ENCODE measurements at places on chromosomes 7 and 10. TPM values are rescaled to one million over a fixed set of nuclear protein-coding genes. Genes with fewer than 3 reads are reported as not detected.

GRCh38 chr7:131074043-131074442 is 253.6 kb upstream of the MKLN1 start:
- no peak for DNase-seq

GRCh38 chr10:98307916-98308541 is 40.0 kb upstream of the LOXL4 start:
- DNase-seq, result no peak

DNA sequence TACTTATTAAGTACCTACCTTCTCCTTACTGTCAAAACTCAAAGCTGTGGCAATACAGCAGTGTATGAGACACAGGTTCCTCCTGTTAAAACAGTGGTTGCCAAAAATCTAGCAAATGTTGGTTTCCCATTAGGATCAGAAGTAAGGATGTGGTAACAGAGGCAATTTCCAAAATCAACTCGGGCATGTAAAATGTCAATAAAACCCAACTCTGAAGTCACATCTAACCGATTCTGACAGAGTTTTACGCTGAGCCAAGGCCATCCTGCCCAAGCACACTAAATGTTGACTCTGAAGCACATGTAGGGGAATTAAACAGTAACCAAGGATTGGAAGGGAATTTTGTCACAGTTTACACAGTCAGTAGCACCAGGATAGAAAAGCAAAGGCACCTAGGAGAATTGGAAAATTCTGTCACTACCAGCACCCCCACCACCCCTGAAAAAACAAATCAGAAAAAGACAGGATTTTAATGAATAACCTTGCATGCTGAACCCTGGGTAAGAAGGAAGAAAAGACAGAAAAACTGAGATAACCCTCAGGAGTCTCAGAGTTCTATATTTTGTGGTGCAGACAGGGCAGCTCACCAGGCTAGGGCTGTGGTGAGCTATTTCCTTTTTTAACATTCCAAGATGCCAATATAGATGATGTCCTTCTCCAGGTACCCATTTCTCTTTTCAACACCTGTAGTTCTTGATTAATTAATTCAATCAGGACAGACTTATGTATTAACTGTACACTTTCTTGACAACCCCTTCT is 119.5 kb downstream of the DOCK4 start:
- DNase-seq, result no peak

GRCh38 chr10:14439451-14440259 is 108.9 kb upstream of the FRMD4A start:
- no peak for DNase-seq

- DNase-seq, result no peak
Observed at GRCh38 chr10:78864761-78865537, 203.8 kb upstream of the ZMIZ1 start.

DNA sequence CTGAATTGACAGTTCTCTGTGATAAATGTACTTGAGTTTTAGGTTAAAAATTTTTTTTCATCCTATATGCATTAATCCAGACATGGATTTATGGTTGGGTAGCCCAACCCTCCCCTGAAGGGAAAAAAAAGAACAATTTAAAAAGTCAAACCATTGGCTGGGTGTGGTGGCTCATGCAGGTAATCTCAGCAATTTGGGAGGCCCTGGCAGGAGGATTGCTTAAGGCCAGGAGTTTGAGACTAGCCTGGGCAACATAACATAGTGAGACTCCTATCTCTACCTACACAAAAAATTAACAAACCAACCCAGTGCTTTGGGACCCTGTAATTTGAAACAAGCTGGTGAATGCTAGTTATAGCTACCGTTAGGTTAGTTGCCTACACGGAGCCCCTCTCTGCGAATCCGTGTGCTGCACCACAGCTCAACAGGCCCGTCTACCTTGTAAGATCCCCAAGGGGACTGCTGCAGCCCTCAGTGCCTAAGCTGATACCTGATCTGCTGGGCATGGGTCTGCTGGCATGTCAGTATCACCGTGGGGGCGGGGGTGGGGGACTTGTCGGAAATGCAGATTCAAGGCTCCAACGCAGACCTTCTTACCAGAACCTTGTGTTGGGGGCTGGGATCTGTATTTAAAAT is 32.8 kb downstream of the TSPAN14 start:
- DNase-seq, result no peak

DNA sequence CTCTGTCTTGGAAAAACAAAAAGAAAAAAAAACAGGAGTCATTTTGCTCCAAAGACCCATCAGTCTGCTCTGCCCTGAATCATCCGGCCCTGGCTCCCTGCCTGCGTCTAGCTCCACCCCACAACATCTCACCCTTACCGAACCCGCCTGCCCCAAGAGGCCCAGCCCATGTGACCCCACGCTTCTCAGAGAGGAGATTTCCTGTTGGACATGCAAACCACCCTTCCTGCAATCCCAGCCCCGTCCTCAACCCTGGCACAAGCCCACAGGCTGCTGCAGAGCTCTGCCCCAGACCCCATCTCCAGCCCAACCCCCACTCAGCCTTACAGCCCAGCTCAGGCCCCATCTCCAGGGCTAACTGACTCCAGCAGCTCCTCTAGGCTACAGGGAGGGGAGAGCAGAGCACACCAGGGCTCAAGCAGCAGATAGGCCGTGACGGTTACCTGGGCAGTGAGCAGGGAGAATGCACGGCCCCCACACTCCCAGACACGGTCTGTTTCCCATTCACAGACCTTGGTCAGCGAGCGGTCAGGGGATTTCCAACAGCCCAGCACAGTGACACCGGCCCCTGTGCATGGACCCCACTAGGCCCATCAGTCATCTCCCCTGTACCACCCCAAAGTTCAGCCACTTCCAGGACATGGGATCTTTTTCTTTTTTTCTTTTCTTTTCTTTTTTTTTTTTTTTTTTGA is 69.9 kb upstream of the GTF2I start:
- DNase-seq, result peak; percentile 80

DNA sequence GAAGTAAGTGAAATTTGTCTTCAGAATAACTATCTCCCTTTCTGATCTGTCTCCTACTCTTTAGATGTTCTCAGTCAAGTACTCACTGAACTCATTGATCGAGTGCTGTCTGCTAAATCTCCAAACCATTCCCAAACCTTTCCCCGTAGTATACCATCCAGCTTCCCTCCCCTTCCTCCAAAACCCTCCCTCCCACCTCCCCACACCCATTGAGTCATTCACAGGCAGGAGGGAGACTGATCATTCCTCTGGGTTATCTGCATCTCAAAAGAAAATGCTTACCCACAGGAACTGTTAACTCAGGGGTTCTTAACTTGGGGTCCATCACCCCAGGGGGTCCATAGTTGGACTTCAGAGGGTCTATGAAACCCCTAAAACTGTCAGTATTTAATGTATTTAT is 37.4 kb downstream of the GOT1 start:
- no peak for DNase-seq

GRCh38 chr7:139674752-139675126 is 103.1 kb downstream of the HIPK2 start:
- no peak for DNase-seq

DNA sequence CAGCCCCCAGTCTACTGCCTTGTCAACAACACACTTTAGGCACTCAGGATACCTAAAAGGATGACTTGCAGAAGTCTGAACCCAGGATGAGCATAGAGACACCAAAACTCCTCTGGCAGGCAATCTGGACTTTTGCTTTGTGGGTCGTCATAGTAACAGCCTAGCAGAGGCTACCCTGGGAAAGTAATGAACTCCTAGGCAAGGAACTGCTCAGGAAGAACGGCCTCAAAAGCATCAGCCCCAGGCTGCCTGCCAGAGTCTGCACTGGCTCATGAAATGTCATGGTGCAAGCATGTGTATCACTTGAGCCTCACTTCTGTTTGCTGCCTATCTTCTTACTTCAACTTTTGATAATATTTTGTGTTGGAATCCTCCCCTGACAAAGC is 715.1 kb downstream of the GRID1 start:
- no peak for DNase-seq

GRCh38 chr10:101968940-101969321 is 87.0 kb downstream of the ARMH3 start:
- DNase-seq, result no peak

GRCh38 chr10:129023082-129023481 is 444.0 kb upstream of the MGMT start:
- DNase-seq, result no peak

DNA sequence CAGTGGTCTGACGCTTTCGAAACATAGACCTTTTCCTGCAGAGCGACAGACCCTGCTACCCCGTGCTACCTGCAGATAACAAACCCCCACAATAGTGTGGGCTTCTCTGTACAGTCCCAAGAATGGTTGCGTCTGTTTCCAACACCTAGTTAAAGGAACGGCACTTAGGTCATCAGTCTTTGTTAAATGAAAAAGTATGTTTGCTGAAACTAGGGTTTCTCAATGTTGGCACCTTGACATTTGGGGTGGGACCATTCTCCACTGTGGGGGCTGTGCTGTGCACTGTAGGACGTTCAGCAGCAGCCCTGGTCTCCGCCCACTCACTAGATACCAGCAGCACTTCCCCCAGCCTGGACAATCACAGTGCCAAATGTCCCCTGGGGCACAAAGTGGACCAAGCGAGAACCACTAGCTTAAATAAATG is 13.7 kb downstream of the TECTB start:
- no peak for DNase-seq

DNA sequence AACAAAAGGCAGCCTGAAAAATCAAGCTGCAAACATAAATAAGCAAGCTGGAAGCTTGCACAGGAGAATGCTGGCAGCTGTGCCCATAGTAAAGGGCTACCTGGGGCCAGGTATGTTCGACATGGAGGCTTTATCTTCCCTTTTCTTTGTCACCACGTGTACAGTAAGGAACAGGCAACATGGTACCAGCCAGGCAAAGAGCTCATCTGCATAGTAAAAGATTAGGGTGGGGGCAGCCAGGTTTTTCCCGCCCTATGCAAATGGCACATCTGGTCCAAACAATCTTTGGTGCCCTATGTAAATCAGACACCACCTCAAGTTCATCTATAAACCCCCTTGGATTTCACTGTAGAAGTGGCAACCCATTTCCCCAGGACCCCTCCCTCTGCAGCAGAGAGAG is 625.1 kb downstream of the TYW1 start:
- DNase-seq, result no peak

GRCh38 chr10:133030781-133031180 is 56.9 kb upstream of the ADGRA1 start:
- DNase-seq, result no peak

DNA sequence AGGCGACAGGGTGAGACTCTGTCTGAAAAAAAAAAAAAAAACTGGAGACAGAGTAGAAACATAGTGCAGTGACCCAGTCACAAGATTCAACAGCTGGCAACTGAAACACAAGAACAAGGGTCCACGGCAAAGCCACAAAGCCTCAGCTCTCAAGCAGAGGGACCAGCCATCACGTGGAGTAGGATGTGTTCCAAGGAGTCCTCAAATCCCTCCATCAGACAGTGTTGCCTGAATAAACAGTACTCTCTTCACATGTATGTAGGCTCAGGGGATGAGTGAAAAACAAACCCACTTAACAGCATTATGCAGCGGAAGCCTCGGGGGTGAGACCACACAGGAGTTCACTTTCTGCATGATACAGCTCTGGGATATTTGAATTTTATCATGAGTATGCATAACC is 62.0 kb downstream of the SLIT1 start:
- peak; percentile 15 for DNase-seq

DNA sequence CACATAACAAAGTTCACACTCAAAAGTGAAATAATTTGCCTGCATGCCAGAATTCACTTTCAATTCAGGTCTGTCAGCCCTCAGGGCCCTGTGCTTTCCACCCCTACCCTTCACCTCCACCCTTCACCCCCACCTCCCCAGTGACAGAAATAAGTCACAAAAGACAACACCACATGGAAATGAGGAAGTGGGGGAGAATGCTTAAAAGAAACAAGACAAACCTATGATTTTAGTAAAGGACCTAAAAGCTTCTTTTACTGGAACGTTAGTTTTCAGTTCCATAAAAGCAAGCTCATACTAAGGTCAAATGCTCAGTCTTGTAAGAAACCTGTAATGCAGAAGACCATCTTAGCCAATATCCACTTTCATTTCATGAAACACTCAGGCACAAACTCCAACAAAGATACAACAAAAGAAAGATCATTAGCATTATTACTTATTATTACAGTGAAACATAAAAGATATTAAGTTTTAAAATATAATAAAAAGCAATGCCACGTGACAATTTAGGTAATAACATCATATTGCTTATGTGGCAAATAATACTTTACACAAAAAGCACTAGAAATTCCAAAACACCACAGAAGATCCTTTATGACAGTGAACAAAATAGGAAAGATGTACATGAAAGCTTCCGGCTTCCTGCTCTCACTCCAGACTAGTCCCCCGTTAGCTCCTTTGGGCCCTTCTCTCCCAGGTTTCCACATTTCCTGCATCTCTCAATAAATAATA is 112.1 kb downstream of the LMBR1 start:
- no peak for DNase-seq

- DNase-seq, result no peak
Observed at GRCh38 chr7:97022491-97023306, 1.9 kb downstream of the DLX5 start.

The SYNPO2L gene
- not detected for total RNA-seq

The ECHS1 gene
- 46.2 TPM for total RNA-seq

The OR6B1 gene
- total RNA-seq, result not detected

The PIK3CG gene
- 37.4 TPM for total RNA-seq

The MOGAT3 gene
- total RNA-seq, result not detected

The TMEM196 gene
- not detected for total RNA-seq

The CCNY gene
- total RNA-seq, result 83.1 TPM

The DNA2 gene
- 9.1 TPM for total RNA-seq

All from spleen (tissue), 13 donors.